Stimulated activated CD8-positive, alpha-beta memory T cell treated with anti-CD3 and anti-CD28 coated beads, Interleukin-15, amount 100 ng/mL, for 4 hours (primary cell): ENCODE measurements at places on chromosomes 11 and 22.

DNA sequence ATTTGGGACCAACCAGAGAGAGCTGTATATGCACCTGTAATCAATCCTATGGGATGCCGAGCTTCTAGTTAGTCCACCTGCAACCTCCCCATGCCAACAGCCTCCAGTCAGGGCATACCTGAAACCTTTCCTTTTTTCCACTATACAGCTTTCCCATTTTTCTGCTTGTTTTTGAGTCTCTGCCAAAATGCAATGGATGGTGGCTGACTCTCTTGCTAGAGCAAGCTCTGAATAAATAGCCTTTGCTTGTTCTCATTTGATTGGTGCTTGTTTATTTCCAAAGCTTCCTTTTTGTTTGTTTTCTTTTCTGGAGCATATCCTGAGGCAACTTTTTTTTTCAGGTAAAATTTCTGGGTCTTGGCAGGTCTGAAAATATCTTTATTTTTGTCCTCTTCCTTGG, 58.0 kb upstream of the PLET1 start:
- DNase-seq, result no peak

DNA sequence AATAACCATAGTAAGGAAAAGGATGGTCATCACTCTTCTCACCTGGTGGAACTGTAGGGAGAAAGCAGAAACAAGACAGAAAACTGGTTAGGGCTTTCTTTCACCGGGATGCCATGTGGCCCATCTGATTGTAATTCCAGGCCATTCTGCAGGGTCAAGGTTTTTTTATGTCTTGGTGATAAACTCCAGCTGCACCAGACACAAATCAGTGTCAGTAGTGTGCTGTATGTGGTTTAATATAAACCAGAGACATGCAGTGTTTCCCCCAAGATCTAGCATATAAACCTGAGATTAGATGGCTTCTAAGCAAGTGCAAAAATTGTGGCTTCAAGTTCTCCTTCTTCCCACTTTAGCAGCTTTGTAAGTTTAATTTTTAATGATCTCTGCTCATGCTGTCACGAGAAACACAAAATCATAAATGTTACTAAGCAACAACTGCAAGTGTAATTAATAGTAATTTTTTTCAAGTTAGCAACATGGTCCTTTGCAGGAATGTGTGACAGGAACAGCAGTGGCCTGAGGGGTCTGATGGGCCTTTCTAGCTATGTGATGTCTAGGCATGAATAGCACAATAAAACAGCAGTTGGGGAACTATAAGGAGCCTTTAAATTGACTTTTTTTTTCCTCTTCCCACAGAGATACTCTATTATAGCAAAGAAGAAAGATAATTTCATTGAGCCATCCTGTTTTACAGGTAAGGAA, 41.6 kb downstream of the BDNF start:
- no peak for DNase-seq

DNA sequence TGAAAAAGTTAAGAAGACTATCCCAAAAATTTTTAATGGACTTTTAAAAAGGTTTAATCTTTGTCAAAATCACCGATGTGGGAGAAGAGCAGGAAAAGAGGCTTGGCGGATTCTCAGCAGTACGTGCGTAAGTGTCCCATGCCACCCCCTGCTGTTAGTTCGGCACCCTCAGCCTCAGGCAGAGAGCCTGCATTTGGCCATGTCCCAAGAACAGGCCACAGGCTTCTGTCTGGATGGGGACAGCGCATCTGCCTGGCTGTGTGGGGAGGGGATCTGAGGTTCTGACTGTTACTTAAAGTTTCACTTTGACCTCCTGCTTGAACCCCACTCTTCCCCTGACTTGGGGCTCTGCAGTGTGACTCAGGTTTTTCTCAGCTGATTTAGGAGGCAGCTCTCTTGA, 35.3 kb downstream of the EXT2 start:
- DNase-seq, result no peak

DNA sequence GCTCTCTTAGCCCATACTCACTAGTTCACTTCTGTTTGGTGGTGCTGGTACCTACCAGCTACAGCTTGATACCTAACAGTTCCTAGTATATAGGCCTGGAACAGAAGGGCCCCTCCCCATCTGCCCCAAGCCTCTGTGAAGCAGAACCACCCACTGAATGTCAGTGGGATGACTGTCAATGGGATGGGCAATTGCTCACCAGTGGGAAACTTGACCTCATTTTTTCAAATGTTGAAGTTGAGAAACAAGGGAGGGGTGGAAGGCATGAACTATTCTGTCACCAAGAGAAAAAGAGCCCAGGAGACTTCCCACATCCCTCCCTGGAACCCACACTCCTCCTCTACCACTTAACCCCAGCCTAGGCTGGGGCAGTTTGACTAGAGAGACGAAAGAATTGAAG, at the start of gene NLRP10:
Gene NLRP10 (minus strand): TSS at position 62 of the 400 bp plus-strand sequence. CDS start 1,952 bp downstream, outside the sequence.
- DNase-seq, result no peak

GRCh38 chr11:101498891-101499290, 84.9 kb downstream of the TRPC6 start:
- DNase-seq, result no peak

- DNase-seq, result no peak
These were observed 1.1 kb downstream of the DHCR7 start for GRCh38 chr11:71446942-71447688.

- DNase-seq, result peak; percentile 42
These were observed 52.5 kb downstream of the TPCN2 start for GRCh38 chr11:69101115-69101791.

- DNase-seq, result no peak
These were observed 38.9 kb upstream of the EED start for GRCh38 chr11:86205421-86206336.

DNA sequence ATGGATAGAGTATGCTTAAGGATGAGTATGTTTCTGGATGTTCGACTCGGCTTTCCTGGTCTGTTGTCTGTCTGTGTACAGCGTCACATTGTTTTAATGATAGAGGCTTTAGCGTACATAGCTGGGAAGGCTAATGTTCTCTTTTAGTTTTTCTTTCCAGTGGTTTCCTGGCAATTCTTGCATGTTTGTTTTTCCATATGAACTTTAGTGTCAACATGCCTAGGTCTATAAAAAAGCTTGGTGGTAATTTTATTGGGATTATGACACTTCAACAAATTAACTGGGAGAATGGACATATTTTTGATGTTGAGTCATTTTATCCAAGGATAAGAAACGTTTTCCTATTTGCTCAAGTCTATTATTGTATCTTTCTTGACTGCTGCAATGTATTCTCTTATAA, 17.6 kb downstream of the F2 start:
- DNase-seq, result no peak

- DNase-seq, result no peak
These were observed 10.0 kb downstream of the OR5B21 start for GRCh38 chr11:58497951-58498350.

- DNase-seq, result no peak
These were observed 1.2 kb upstream of the C11orf16 start for GRCh38 chr11:8933931-8934330.

DNA sequence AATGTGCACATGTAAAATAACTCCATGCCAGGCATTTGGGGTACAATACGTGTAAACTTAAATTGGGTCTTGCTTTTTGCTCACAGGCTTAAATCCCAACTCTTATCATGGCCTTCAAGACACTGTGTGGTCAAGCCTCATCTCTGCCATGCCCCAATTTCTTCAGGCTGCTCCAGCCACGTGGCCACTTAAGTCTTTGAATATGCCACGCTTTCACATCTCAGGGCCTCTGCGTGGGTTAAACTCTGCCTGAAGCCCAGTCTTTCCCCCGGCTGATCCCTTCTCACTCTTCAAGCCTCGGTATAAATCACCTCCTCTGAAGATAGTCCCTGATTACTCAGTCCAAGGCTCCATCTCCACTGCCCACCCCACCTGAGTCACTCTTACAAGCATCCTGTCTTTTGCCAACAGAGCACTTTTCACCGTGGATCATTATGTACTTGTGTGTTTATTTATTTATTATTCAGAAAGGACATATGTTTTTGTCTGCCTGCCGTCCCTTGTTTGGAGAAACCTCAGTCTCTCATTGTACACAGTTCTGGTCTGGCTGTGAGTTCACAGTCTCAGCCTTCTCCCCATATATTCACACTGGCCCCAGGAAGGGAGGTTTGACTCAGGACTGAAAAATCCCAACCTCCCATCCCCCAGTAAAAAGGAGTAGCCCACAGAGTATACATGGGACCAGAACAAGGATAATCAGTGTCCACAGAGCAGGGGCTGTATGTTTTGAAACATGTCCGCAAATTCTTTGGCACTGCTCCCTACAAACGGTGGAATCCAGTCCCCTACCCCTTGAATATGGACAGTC, 344.7 kb downstream of the MN1 start:
- no peak for DNase-seq

- DNase-seq, result no peak
These were observed 101.6 kb upstream of the USP47 start for GRCh38 chr11:11740073-11740702.

- DNase-seq, result no peak
These were observed 14.8 kb upstream of the FAM168A start for GRCh38 chr11:73612601-73613140.

DNA sequence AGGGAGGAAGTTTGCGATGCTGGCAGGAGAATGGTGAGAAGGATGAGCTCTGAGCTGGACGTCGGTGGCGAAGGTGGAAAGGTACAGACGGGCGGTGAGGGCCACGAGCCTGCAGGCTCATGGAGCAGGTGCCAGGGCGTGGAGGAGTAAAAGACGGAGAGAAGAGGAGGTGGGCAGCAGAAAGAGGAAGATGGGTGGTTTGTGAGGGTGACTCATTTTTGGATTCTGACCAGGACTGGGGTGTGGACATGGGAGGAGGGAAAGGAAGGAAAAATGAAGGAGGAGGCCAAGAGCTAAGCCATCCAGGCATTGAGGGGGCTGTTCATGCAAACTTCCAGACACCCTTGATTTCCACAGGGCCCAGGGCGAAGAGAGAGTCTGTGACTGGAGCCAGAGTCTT, 3.5 kb downstream of the ZDHHC24 start:
- no peak for DNase-seq

DNA sequence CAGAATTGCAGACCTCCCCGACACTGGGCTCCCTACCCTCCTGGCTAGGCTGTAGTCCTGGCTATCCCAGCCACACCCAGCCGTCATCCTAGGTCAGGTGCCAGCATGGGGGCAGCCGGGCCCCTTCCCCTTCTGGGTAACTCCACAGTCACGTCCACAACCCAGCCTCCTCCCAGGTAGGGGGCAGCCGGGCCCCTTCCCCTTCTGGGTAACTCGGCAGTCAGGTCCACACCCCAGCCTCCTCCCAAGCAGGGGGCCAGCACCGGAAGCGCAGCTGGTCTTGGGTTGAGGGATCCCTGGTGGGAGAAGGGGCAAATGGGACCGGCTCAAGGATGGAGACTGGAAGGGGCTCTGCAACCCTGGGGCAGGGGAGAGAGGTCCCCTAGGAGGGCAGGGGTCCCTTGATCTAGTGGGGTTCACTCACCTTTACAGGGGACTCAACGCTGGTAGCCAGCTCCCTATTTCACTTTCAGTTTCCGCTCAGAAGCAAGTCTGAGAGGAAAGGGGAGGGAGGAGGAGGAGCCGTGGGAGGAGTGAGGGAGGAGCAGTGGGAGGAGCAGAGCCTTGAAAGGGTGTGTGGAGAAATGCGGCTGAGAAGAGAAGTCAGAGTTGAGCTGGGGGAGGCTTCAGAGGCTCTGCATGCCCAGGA, at the start of gene TRIM21:
Gene TRIM21 (minus strand): TSS at position 494 of the 649 bp plus-strand sequence. CDS start 3,293 bp downstream, outside the sequence.
- peak; percentile 72 for DNase-seq

DNA sequence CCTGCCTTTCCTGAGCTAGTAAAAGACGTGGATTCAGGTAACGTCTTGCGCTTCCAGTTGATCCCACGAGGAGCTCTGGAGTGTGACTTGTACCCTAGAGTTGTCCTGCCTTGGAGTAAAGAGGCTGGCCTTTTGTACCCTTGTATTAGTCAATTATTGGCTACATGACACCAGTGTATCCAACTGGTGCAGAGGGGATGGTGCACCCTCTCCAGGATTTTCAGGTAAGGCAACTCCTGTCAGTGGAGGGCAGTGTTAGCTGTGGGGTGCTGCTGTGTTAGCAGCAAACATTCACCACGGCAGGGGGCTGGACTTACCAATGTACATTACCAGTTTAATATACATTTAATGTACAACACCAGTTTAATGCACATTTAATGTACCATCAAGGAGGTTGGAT, 233.5 kb downstream of the MIAT start:
- no peak for DNase-seq

- DNase-seq, result peak; percentile 1
These were observed 76.1 kb downstream of the SOX6 start for GRCh38 chr11:16280256-16280682.

GRCh38 chr11:58770627-58771457, 39.1 kb upstream of the GLYAT start:
- no peak for DNase-seq

DNA sequence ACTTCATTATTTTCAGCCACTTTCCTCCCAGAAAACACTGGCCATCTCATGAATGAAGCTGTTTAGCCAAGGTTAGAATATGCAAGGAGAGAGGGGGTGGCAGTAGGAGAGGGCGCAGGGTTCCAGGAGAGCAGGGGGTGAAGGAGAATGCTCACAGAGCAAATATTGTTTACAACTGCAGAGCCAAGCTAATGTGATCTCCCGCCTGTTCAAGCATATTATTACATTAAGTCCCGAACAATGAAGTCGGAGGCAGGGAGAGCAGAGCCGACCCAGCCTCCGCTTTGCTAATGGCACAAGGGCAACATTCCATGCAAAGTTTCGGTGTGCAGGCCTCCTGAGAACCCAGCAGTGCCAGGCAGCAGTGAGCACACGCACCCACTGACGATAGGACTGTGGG, 80.1 kb downstream of the MICAL3 start:
- no peak for DNase-seq

DNA sequence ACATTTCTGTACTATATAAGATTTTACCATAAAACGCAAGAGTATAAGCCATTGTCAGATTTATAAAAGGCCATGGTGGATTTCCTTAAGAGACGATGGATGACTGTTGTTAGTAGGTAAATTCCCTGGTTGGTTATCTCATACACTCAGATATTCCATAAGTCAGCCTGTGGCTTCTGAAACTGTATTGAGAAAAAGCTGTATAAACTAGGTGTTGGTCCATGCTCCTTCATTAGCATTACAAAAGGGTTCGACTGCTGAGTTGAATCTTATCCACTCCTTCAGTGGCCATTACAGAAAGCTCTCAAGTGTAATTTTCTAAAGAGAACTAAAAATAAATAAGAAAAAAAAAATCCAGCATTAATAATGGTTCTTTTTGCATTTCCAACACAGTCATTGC, 5.3 kb downstream of the GRAP2 start:
- no peak for DNase-seq

DNA sequence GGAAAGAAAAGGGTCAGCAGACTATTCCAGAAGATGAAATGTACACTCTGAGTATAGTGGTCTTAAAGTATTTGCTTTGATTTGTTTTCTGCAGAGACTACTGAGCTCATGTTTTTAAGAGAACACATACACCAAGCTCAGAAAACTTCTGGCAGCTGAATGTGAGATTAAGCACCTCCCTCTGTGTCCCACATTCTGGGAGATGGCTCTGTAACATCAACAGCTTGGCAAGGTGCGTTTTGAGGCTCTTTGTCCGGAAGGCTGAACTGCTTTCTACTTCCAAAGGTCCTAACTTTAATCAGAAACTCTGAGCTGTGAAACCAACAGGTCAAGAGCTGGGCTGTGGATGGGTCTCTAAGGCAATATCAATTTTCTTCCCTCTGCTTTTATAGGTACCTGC, 36.4 kb upstream of the GLYAT start:
- no peak for DNase-seq

- DNase-seq, result no peak
These were observed 45.1 kb downstream of the PTPRJ start for GRCh38 chr11:48025293-48025983.
